GM23338 (cell line): ENCODE measurements at places on chromosomes 6 and 20. TPM values are rescaled to one million over a fixed set of nuclear protein-coding genes. Genes with fewer than 3 reads are reported as not detected.

Gene HS3ST5
- 3.5 and 3.8 TPM in 2 replicates for total RNA-seq

Gene MICAL1
- total RNA-seq = 77.8 TPM in 2 replicates

DNA sequence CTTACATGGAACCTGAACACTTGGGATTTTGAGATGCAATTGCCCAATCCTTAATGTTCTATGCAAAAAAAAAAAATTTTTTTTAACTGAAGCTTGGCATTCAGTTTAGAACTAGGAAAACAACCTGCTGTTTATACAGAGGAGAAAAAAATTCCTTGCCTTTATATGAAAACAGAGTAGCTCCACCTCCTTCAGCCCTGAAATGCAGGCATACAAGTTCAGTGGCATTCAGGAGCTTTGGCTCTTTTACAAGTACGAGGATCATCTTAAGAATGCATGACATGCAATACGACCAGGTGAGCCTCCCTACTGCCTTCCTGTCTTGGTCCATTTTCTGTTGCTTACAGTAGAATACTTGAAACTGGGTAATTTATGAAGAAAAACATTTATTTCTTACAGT, 20.4 kb downstream of the PAX1 start:
- H3K36me3 ChIP-seq = no peaks in the 10 kb centered on the region
- H3K4me3 ChIP-seq = no peak overlapping the region
- peak; percentile 70 for DNase-seq
- no peak overlapping the region for H3K27ac ChIP-seq

- DNase-seq = peak; percentile 53
- H3K4me3 ChIP-seq = no peak overlapping the region
- no peaks in the 10 kb centered on the region for H3K4me1 ChIP-seq
- H3K36me3 ChIP-seq = no peaks in the 10 kb centered on the region
- H3K27me3 ChIP-seq = no peaks in the 10 kb centered on the region
Observed at GRCh38 chr6:44100088-44100550, 27.1 kb downstream of the MRPL14 start.

GRCh38 chr6:157955675-157956074, 26.0 kb upstream of the SYNJ2 start:
- no peak overlapping the region for H3K27ac ChIP-seq
- no peaks in the 10 kb centered on the region for H3K36me3 ChIP-seq
- H3K4me1 ChIP-seq = 0 out of 2 replicates have a peak, but pooled peaks cover 10% of the 10 kb centered on the region
- H3K4me3 ChIP-seq = no peak overlapping the region
- no peak for DNase-seq
- no peaks in the 10 kb centered on the region for H3K27me3 ChIP-seq

GRCh38 chr6:104017410-104018381, 842.0 kb downstream of the HACE1 start:
- H3K27me3 ChIP-seq = no peaks in the 10 kb centered on the region
- peaks cover 26% of the 10 kb centered on the region for H3K4me1 ChIP-seq
- no peak for DNase-seq
- no peaks in the 10 kb centered on the region for H3K36me3 ChIP-seq
- no peak overlapping the region for H3K4me3 ChIP-seq
- H3K27ac ChIP-seq = no peak overlapping the region

GRCh38 chr6:30554962-30555815, 1.1 kb downstream of the GNL1 start:
- peak overlapping the region; percentile 65 for H3K4me3 ChIP-seq
- H3K4me1 ChIP-seq = peaks cover 9% of the 10 kb centered on the region; the same call in 1 of the 2 replicates
- no peaks in the 10 kb centered on the region for H3K27me3 ChIP-seq
- DNase-seq = peak; percentile 71

DNA sequence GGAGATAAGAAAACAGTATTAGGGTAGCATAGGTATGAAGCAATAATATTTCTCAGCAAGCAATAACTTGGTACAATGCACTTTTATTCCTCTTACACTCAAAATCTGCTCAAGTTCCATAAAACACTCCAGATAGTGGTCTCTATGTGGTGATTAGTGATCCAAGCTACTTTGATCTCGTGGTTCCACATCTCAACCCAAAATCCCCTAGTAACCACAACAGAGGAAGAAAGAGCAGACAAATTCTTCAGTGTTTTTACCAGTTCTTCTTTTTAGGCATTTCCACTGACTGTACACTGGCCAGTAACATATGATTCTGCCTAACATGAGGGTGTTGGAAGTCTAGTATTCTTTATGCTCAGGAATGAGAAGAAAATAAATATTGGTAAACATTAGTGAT, 309.0 kb upstream of the PTCHD4 start:
- DNase-seq = no peak
- 0 out of 2 replicates have a peak, but pooled peaks cover 6% of the 10 kb centered on the region for H3K4me1 ChIP-seq
- H3K4me3 ChIP-seq = no peak overlapping the region
- no peaks in the 10 kb centered on the region for H3K36me3 ChIP-seq
